ENCODE measurements at places on chromosomes 11 and 22.

GRCh38 chr11:35141571-35141971 is 2.6 kb downstream of the CD44 start:
- no peak for DNase-seq

GRCh38 chr11:16408619-16409018 is 52.3 kb upstream of the SOX6 start:
- DNase-seq, result no peak

DNA sequence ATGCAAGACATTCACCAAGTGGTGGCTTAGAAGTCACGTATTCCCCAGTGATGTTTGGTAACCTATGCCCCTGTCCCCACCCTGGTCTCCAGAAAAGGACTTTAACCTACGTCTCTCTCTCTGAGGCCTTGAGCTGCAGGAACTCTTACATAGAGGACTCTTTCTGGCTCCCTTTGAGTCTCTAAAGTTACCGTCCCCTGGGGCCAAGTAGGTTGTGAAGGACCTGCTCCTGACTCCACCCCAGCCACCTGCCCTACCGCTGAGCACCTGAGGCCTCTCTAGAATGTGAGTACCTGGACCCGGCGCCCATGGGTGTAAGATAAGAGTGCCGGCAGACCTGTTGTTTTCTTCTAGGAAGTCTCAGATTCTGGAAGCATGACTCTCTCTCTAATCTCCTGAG is 95.4 kb downstream of the TIMP3 start:
- DNase-seq, result no peak

- DNase-seq, result no peak
Measured at GRCh38 chr22:40976866-40977700, 25.9 kb downstream of the RBX1 start.

- DNase-seq, result no peak
Measured at GRCh38 chr11:30091246-30091645, 74.4 kb upstream of the KCNA4 start.
